Posterior cingulate gyrus (tissue), 11 donors: ENCODE measurements at places on chromosomes 11 and 22.
A peak's percentile ranks its signal among the peaks of the same experiment; 100 is the strongest.

DNA sequence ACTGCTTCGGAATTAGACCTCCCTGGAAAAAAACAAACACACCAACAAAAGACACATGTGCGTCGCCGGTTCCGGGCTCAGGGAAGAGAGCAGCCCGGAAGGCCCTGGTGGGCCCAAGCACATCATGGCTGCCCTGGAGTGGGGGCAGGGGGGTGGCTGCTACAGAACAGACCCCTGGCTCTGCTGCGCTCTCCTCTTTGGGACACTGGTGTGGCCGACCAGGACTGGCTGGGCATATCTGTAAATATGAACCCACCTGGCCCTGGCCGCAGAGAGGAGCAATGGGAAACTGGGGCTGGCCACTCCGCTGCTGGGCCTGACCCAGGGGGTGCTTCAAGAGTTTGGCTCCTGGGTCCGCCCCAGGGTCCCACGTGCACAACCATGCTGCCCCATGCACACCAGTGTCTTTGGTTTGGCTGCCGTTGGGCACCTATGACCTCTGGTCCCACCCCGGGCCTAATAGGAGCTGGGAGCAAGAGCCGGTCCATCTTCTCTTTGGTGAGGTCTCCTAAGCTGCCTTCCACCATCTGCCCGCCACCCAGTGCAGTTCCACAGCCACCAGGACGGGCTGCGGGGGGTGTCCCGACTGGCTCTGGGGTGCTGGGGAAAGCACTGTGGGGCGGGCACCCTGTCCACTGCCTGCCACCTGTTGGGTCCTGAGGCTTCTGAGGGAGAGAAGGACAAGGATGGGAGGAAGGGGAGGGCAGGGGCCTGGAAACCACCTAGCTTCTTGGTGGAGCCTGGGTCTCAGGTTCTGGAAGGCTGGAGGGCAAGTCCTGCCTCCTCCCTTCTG, 30.1 kb downstream of the PPM1F start:
- DNase-seq: no peak

GRCh38 chr11:31301549-31302510, 67.7 kb downstream of the DCDC1 start:
- DNase-seq: no peak

DNA sequence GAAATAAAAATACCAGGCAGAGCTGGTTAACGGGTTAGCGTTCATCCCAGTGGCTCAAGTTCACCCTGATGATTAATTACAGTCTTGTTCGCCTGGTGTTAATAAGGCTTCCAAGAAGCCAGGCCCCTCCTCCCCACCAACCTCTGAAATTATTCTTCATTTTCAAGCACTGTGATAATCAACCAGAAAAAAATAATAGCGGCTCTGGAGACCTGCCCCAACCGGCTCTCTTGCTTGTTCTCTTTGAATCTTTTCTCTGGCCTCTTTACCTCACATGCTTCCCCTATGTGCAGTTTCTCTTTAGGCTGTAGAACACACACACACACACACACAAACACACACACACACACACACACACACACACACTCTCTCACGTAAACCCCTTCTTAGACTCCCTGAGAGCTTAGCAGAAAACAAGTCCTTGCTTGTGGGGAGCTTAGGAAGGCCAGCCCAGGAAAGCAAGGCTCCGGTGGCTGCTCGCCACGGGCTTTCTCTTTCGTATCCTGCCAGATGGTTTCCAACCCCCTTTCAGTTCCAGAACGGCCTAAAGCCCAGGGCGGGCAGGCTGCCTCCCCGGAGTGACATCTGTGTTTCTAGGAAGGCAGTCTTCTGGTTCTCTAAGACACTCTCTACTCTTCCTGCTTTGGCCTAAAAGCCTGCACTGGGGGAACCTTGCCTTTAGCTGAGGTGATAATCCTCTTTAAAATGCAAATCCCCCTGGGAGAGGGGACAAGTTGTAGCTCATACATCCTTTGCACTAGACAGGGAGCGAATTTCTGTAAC, 106.4 kb upstream of the SESN3 start:
- DNase-seq: peak; percentile 49

DNA sequence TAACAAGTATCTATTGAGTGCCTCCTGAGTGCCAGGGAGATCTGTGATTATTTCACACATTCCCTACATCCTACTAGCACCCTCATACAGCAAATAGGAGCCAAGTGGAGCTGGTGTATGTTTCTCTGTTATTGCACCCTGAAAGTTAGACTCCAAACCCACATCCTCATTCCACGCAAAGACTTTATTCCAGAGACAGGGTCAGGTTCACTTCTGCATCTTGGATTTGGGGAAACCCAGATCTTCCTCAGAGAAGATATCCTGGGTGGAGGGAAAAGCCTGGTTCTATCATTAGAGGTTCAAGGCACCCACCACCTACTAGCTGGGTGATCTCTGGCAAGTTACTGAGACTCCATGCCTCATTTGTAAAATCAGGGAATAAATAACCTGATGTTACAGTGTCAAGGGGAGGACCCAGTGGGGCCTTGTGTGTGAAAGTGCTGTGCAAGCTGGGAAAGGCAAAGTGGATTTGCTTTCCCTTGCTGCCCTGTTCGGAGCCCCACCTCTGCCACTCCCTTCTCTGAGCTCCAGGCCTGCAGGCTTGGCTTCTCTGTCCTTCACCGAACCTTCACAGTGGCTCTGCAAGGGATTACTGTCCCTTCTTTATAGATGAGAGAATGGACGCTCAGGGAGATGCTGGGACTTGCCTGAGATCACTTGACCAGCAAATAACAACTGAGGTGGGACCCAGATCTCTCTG, 991 bp upstream of the SLCO2B1 start:
- DNase-seq: no peak

DNA sequence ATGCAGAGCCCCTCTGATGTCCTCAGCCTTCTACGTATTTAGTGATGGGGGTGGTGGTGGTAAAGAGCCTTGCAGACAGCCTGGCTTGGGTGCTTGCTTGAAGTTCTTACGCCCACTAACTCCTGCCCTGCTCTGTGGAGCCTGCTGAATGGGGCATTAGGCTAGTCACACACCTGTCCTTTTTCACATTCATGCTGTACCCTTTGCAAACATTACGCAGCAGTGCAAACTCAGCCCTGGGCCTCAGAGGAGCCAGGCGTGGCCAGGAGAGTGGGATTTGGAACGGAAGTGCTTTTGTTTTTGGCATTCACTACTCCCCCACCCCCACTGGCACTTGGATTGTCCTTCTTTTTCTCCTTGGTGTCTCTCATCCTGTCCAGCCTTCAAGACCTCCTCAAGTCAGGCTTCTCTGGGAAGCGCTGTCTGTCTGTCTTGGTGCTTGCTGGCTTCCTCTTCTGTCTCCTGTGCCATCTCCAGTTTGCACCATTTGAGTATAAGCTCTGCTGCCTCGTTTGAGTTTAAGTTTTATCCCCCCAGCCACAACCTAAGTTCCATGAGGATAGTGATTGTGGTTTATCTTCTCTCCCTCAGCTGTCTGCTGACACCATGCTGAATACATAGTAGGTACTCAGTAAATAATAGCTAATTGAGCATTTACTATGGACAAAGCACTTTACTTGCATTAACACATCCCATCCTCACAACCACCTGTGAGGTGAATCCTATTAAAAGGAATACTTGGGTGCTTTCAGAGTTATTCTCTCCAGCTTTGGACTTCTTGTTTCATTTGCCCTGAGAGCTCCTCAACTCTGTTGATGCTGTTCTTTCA, 26.7 kb downstream of the ZBTB16 start:
- DNase-seq: no peak

DNA sequence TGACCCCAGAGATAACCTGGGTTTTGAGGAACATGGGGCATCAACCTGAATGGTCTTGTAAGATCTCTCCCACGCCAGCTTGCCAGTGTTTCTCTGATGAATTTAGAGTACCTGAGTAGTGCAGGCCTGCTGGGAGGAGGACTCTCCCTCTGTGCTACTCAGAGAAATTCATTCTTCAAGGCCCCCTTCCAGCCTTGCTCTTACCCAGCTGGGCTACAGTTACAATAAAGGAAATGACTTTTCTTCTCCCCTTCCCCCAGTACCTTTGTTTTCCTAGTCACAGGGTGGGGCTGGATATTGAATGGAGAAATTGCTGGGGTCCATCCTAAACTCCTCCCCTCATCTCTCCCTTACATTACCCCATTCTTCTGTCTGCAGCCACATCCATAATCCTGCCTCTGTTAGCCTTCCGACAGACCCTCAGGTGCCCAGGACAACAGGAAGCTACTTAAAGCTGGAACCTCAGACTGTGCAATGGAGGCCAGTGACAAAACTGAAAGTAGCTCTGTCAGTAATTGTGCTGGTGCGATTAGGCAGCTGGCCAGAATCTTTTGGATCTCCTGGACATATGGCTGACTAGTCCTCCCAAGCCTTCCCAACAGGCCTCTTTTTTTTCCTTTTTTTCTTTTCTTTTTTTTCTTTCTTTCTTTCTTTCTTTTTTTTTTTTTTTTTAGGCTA, 17.4 kb downstream of the LIMK2 start:
- DNase-seq: peak; percentile 28

- DNase-seq: no peak
Measured at GRCh38 chr22:37865510-37865909, 16.3 kb downstream of the EIF3L start.

DNA sequence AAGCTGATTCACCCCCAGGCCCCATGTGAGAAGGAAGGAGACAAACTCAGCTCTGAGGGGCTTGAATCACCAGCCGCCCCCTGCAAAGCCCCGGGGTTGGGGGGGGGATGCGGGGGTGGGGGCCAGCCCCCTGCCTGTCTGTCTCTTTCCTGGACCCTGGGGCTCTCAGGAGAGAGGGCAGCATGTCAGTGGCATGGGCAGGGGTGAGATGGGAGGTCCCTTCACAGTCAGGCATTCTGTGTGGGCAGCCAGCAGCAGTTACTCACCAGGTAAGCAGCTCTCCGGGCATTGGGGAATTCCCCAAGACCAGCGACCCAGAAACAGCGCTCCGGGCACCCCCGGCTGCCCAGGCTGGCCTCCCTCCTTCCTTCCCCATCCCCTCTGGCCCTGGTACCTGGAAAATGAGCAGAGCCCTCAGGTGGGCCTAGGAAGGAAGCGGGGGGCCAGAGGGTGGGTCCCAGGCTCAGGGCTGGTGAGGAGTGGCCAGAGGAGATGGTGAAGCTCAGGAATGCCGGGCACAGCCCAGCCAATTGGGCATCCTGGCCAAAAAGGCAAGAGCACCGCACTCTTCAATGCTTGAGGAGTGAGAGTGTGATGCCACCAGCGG, 4.2 kb upstream of the LIF start:
- peak; percentile 67 for DNase-seq

GRCh38 chr11:122853971-122854446, 15.7 kb downstream of the CRTAM start:
- DNase-seq: no peak

- no peak for DNase-seq
Measured at GRCh38 chr11:44862558-44863101, 88.1 kb downstream of the TP53I11 start.

- no peak for DNase-seq
Measured at GRCh38 chr11:65279741-65280440, 18.1 kb downstream of the POLA2 start.

DNA sequence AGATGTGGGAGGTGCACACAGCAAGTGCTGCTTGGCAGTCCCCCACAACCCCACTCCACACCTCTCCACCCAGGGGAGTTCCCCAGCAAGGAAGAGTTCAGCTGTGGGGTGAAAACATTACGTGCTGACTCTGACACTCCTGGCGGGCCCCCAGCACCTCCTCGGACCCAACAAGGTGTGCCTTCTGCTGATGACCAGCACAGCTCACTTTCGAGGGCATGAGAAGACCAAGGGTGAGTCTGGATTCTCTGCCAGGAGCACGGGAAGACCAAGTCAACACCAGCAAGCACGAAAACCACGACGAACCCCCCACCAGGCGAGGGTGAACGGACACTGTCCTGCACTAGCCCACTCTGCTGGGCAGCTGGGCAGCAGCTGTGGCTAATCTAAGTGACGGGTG, 1.4 kb downstream of the ALG12 start:
- no peak for DNase-seq

DNA sequence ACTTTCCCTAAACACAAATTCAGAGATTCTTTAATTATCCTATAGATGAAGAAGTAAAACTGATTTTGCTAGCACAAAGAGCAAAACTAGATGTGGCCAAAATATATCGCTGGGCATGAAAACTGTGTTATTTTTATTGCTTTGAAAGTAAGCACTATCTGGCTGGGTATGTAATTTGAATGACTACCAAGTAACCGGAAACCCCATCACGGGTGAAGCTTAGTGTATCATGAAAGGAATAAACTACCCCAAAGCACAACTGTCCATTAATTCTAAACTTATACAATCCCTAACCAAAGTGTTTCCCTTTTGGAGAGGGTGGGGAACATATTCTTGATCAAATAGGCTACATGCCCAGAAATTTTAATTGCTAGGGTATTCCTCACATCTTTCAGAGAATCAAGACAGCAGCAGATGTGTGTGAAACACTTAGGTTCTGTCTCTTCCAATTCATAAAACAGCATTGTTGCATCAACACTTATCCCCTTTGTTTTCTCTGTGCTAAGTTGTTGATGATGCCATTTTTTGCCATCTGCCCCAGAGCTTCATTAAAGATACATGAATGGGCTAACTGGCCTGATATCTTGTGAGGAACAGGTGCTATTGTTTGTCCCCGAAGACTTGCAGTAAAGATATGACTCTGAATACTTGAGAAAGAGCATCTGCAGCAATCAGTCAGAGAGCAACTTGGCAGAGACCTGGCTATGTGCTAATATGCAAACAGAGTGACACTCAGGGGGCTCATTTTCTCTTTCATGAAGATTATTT, 238.2 kb downstream of the SOX6 start:
- DNase-seq: no peak

GRCh38 chr11:130478881-130479280, 30.4 kb downstream of the ADAMTS15 start:
- no peak for DNase-seq

- peak; percentile 84 for DNase-seq
Measured at GRCh38 chr22:30304495-30305244, 15.4 kb upstream of the CASTOR1 start.

DNA sequence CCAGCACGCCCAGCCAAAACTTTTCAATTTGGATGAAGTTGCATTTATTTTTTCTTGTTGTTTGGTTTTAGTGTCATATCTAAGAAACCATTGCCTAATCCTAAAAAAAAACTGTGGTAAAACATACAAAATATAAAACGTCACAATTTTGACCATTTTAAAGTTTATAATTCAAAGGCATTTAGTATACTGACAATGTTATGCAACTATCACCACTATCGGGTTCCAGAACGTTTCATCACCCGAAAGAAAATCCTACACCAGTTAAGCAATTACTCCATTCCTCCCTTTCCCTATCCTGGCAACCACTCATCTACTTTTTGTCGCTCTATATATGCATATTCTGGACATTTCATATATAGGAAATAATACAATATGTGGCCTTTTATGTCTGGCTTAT, 30.5 kb upstream of the PHOX2A start:
- no peak for DNase-seq

DNA sequence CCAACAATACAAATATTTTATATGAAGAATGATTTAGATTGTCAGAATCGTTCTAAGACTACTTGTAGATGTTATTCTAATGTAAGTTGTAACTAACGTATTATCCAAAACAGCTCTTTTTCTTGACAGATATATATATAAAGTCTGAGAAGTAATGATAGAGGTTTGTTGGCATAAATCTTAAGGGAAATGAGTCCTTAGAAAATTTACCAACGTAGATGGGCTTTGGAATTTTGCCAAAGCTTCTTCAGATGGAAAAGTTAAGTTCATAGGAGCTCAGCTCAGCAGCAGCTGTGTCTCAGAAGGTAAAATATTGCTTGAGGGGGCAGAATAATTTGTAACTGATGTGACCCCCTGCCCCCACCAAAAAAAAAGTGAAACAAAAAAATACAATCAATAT, 66.7 kb downstream of the BID start:
- DNase-seq: no peak

- no peak for DNase-seq
Measured at GRCh38 chr22:44686873-44687600, 15.0 kb upstream of the PRR5 start.
